ENCODE measurements at places on chromosomes 2 and 18.

- DNase-seq = peak; percentile 20
Measured at GRCh38 chr2:133061874-133062593, 392.0 kb upstream of the LYPD1 start.

GRCh38 chr18:43542016-43542415 is 264.7 kb upstream of the SYT4 start:
- no peak for DNase-seq

GRCh38 chr2:149055751-149056150 is 17.3 kb downstream of the LYPD6B start:
- DNase-seq = no peak

DNA sequence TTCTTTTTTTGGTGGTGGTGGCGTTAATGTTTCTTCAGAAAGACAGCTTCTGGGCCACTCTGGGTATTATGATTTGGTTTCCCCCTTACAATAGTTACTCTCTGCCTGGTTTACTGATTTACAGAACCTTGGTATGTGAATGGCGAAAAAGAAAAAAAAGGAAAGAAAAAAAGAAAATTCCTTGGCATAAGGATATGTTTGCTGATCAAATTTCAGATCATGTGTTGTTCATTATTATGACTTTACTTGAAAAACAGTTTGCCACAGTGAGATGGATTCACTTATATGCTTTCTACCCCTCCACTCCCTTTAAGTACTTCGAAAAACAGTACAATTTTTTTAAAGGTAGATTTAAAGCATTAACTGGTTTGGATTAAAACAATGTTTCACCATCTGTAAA is 21.0 kb downstream of the BCL11A start:
- DNase-seq = no peak

GRCh38 chr2:30766666-30767065 is 40.6 kb downstream of the CAPN13 start:
- DNase-seq = no peak

DNA sequence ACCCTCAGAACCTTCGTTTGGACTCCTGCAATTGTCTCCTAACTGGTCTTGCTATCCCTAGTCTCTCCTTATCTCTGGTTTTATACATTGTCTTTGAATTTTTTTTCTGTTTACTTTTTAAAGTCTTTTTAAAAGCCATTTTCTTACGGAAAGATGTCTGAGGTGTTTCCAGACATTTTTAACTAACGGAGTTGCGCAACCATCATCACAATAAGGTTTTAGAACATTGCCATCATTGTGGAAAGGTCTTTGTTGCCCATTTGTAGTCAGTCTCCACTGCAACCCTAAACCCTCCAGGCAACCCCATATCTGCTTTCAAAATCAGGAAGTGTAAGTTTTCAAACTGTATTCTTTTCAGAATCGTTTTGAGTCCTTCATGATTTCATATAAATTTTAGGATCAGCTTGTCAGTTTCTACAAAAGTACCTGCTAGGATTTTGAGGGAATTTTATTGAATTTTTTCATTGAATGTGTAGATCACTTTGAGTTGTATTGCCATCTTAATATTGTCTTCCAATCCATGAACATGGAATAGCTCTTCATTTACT is 46.3 kb downstream of the ANKRD12 start:
- DNase-seq = no peak
